ENCODE measurements at places on chromosomes 12 and 14.

DNA sequence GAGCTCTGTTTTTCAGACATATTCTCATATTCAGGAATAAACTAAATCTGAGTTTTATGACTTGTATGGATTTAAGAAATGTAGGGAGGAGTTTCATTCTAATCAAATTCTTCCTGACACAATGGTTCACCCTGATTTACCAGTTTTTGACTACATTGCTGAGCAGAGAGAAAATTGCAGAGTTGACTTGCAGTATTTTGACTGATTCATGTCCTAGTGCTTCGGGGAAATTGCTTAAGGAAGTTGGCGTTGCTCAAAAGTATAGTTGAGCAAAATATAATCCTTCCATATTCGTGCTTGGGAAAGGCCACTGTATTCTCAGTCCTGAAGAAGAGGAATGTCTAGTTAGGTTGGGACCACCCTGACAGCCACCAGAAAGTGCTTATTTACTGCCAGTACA lies 1.3 kb upstream of the TWF1 start:
- no peak for DNase-seq

GRCh38 chr12:87117526-87117925 lies 861.3 kb upstream of the MGAT4C start:
- no peak for DNase-seq

GRCh38 chr12:116773276-116773731 lies 35.2 kb downstream of the RNFT2 start:
- DNase-seq, result no peak

- DNase-seq, result no peak
Measured at GRCh38 chr14:97393244-97393643, 596.1 kb downstream of the VRK1 start.

- peak; percentile 73 for DNase-seq
Measured at GRCh38 chr12:68792952-68793351, 15.0 kb upstream of the MDM2 start.

DNA sequence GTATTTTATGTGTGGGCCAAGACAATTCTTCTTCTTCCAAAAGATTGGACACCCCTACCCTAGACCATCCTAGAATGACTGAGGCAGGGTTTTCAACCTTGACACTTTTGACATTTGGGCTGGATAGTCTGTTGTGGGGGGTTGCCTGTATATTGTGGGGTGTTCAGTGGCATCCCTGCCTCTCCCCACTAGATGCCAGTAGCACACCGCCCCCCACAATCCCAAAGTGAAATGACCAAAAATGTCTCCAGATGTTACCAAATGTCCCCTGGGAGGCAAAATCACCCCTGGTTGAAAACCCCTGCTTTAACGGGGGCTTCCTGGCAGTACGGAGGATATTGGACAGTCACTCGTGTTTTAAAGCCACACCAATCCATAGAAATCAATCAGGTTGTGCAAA lies 219.6 kb downstream of the PHETA1 start:
- DNase-seq, result no peak

DNA sequence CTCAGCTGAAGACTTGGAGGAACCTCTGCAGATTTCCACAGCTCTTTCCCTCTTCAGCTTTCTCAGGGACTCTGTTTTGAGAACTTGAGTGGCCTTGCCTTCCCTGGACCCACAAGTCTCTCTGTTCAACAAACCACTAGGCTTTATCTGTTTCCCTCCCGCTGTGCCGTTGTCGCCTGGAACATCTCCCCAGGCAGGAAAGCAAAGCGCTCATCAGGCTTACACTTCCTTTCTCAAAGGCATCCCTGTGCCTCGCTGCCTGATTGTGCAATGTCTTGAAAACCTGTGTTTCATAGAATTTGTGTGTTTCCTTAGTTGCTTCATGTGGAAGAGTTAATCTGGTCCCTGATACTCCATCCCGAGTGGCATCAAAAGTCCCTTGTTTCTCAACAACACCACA lies 64.1 kb downstream of the PPM1A start:
- no peak for DNase-seq

DNA sequence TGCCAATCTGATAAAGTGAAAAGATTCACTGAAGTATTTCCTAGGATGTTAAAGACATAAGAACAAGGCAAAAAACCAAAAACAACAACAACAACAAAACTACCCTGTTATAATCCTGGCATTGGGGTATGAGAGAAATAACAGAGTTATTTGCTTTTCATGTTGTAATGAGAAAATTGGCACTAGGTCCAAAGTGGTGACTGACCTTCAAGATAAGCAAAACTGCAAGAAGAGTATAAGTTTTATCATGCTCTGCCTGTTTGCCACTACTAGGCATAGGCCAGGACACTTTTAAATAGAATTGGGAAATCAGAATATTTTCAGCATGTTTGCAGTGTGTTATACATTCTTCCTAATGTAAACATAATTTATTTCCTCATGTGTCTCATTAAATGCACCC lies 140.1 kb upstream of the CPM start:
- no peak for DNase-seq

- no peak for DNase-seq
Measured at GRCh38 chr14:103688906-103689902, 26.0 kb downstream of the XRCC3 start.

DNA sequence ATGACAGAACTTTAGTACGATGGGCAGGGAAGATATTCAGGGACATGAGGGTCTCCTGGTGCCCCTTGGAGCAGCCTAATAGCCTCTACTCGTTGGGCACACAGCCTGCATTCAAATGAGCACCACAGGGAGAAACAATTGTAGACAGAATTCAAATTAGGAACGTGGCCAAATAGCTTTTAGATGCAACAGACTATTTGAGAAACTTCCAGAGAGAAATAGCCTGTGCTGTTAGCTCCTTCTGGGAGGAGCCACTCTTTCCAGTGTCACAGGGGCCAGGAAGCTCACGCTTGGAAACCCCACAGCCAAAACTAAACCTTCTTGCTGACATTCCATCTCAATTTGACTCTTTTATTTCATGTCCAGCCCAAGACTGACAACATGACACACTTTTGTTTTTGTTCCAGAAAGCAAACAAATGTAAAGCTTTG lies 114.5 kb downstream of the RPAP3 start:
- DNase-seq, result no peak

DNA sequence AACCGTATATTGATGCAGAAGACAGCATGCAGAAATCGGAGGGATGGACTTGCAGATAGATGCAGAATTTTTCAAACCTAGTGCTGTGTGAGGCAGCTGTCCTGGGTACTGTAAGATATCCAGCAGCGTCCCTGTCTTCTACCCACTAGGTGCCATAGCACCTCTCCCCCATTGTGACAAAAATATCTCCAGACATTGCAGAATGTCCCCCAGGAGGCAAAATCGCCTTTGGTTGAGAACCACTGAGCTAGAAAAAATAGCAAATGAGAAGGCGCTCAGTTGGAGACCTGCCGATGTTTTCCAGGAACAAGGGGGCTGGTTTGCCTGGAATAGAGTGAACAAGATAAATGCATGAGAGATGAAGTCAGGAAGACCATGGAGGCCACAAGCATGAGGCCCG lies 67.9 kb upstream of the TMEM132D start:
- DNase-seq, result no peak
